ENCODE measurements at places on chromosomes 12 and 14. TPM values are rescaled to one million over a fixed set of nuclear protein-coding genes. Genes with fewer than 3 reads are reported as not detected.

SOAT2 gene
- 0.33 TPM for total RNA-seq

DNA sequence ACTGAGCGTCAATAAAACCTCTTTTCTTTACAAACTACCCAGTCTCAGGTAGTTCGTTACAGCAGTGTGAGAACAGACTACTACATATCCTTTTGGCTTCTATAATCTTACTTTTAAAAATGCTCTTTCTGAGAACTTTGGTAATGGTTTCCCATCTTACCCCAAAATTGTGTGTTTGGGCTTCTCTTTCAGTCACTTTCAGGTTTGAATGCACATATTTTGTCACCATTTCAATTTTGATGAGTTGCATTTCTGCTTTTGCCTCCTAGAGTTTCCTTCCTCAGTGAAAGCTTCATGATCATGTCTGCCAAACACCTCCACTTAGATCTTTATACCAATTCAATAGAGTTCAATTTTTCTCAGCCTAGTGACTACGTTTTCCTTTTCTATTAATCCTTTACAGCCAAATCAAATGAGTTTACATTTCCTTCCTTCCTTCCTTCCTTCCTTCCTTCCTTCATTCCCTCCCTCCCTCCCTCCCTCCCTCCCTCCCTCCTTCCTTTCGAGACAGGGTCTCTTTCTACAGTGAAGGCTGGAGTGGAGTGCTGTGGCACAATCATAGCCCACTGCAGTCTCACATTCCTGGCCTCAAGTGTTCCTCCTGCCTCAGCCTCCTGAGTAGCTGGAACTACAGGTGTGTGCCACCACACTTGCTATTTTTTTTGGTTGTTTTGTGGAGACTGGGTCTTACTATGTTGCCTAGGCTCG lies 124.9 kb downstream of the BCAT1 start:
- no peak for DNase-seq

OTOGL gene
- 0.59 TPM for total RNA-seq

SMOC1 gene
- total RNA-seq: 5.7 TPM

SUSD6 gene
- total RNA-seq: 55.9 TPM

DDX23 gene
- total RNA-seq: 89.9 TPM

HCFC2 gene
- total RNA-seq: 23.2 TPM

DNA sequence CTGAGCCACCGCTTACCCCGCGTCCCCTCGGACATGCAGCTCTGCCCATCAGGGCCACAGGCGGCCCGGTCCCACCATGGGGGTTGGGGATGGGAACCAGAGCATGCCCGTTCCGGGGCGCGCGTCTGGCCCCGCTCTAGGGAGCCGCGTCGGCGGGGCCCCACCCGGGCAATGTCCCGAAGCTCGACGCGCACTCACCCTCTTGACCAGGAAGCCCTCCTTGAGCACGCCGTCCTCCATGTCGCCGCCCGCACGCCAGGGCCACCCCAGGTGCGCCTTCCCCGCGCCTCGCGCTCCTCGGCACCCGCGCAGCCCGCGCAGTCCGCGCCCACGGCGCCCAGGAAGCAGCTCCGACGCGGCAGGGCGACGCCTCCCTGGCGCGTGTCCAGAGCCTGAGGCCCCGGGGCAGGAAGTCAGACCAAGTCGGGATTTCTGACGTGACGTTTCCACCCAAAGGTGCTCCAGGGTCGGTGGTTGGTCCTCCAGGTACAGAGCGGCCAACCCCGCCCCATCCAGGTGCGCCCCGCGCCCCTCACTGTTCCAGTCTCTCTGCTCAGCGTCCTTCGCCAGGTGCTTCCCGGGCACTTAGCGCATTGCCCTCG lies at the start of gene PLEK2:
TSS of gene PLEK2 (minus strand) at position 346 of the 602 bp plus-strand sequence. CDS start at position 240, 106 bp downstream.
- DNase-seq: peak; percentile 68
- H3K27ac ChIP-seq: no peak within 1 kb of the TSS
- no peaks in the 10 kb centered on the region for H3K36me3 ChIP-seq
- H3K27me3 ChIP-seq: no peaks in the 10 kb centered on the region

DNA sequence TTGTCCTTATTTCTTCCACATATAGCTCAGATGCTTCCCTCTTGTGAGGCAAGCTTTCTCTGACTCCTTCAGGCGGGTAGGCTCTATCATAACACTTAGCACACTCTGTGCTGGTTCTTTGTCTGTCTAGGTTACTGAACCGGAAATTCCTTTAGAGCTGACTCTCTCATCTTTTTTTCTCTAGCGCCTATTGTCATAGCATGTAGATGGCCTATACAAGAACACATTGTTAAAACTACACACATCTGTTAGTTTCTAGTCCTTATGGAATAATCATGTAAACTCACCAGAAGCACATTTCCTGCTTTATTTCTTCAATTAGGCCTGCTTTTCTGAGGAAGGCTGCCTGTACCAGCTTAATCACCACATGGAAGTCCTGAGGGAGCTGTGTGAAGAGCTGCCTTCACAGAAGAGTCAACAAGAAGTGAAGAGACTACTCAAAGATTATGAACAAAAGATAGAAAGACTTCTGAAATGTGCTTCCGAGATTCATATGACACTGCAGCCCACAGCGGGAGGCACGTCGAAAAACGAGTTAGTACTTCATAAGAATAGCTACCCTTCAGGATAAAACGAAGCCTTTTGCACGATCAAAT lies 143.9 kb downstream of the SYNE2 start:
- no peaks in the 10 kb centered on the region for H3K4me1 ChIP-seq
- peaks cover 11% of the 10 kb centered on the region for H3K36me3 ChIP-seq
- H3K4me3 ChIP-seq: no peak overlapping the region
- H3K27ac ChIP-seq: no peak overlapping the region
- no peak for DNase-seq

- H3K36me3 ChIP-seq: no peaks in the 10 kb centered on the region
- DNase-seq: no peak
- no peaks in the 10 kb centered on the region for H3K4me1 ChIP-seq
- H3K27me3 ChIP-seq: peaks cover 27% of the 10 kb centered on the region
Measured at GRCh38 chr12:98896938-98897337, 251.8 kb downstream of the APAF1 start.

- H3K36me3 ChIP-seq: no peaks in the 10 kb centered on the region
- no peak overlapping the region for H3K4me3 ChIP-seq
- no peak for DNase-seq
- H3K27me3 ChIP-seq: no peaks in the 10 kb centered on the region
- H3K27ac ChIP-seq: no peak overlapping the region
- no peaks in the 10 kb centered on the region for H3K4me1 ChIP-seq
Measured at GRCh38 chr12:57340104-57340503, 89.1 kb upstream of the STAC3 start.
